Activated naive CD4-positive, alpha-beta T cell treated with Interleukin-2 at 50 U/mL for 16 hours (primary cell): ENCODE measurements at places on chromosomes 5 and 9.

DNA sequence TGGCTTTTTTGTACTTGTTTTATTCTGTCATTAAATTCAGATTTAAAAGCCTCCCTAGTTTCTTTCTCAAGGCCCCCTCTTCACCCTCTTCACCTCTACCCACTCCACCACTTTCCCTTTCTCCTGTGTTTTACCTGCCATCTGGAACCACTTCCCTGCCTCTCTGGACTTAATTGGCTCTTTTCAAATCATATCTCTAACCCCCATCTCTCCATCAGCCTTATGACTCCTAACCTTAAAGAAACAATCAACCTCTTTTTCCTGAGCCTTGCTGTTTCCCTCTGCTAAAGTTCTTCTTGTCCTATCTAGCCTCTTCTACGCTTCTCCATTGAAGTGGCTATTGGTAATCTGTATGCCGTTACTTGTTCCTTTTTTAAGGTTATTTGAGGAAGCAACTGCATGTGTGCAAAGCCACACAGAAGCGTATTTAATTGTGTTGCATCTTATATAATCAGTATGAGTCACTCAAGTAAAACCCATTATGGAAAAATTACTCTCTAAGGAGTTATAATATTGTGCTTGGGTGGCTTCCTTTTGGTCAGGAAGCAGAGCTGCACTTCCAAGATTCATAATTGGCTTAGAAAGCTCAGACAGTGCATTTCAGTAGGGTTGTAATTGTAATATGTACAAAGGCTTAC is 653.6 kb upstream of the ITGA1 start:
- DNase-seq: no peak

GRCh38 chr9:109403116-109403515 is 82.3 kb upstream of the EPB41L4B start:
- DNase-seq: no peak

DNA sequence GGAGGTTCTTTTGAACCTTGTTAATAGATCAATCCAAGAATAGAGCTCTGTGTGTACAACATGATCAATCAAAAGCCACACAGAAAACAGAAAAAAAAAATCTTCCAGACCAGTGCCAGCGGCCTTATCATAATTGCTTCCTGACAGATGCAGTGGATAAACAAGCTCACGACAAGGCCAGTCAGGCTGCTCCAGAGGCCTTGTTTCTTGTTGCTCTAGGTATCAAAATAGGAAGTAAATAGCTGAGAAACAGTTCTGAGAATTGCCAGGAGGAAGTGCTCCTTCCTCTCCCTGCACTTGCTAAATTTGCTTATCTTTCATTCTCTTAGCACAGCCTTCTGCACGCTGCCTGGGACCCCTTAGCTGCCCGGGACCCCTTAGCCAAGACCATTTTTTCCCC is 199.0 kb upstream of the TARS1 start:
- DNase-seq: no peak

DNA sequence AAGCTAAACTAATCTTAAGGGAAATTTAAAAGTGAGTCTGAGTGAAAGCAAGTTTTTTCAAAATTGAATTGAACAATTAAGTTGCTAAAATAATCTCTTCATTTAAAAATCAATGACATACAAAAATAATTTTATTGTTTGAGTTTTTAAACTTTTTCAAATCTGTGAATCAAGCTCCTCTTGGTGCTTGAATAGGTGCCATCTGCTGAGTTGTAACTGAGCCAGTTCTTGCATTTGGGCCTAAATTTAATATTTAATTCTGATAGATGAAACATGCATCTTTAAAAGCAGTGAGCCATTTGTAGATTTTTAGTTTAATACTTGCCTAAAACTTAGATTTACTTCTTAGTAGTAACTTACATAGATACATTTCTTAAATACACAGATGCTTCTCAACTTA is 31.8 kb downstream of the SPATA31D1 start:
- no peak for DNase-seq

GRCh38 chr5:7663808-7664207 is 187.1 kb downstream of the CFAP90 start:
- no peak for DNase-seq

DNA sequence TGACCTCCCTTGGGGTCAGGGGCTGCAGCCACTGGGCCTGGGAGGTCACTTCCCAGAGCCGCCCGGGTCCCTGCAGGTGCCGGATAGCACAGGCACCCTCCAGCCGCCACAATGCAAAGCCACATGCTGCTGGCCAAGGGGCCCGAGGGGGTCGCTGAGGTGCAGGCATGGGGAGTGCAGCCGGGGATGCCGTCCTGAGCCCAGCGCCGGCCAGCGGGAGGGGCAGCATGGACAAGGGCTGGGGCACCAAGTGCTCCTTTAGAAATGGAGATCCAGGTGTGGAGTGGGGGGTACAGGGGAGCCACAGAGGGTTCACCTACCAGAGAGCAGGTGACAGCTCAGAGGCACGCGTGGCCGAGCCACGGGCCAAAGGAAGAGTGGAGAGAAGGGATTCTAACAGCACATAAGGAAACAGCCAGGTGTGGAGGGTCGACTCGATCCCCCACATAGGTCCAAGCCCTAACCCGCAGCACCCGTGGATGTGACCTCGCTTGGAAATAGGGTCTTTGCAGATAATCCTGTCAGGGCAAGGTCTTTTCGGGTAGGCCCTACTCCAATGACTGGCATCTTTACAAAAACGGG is 24.7 kb downstream of the ZDHHC11B start:
- no peak for DNase-seq

GRCh38 chr9:38337181-38337580 is 55.3 kb upstream of the ALDH1B1 start:
- no peak for DNase-seq

GRCh38 chr5:106006242-106006641 is 1664.5 kb downstream of the EFNA5 start:
- DNase-seq: no peak

GRCh38 chr9:119873877-119874276 is 504.6 kb upstream of the BRINP1 start:
- DNase-seq: no peak

DNA sequence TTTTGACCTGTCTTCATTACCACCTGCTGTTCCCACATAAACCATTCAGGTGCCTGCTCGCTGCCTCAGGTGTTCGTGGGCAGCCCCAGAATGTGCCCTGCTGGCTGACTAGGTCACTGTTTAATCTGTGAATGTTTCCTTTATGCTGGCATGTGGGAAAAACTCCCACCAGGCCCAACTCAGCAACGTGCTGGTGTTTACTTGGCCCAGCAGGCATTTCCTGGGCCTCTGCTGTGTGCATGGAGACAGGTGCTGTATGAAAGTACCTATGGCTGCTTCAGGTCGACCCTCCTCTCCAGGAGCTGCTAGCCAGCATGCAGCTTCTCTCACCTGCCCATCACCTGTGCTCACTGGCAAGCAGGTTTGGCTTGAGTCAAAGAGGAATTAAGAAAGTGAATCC is 65.8 kb downstream of the RAD23B start:
- DNase-seq: no peak

DNA sequence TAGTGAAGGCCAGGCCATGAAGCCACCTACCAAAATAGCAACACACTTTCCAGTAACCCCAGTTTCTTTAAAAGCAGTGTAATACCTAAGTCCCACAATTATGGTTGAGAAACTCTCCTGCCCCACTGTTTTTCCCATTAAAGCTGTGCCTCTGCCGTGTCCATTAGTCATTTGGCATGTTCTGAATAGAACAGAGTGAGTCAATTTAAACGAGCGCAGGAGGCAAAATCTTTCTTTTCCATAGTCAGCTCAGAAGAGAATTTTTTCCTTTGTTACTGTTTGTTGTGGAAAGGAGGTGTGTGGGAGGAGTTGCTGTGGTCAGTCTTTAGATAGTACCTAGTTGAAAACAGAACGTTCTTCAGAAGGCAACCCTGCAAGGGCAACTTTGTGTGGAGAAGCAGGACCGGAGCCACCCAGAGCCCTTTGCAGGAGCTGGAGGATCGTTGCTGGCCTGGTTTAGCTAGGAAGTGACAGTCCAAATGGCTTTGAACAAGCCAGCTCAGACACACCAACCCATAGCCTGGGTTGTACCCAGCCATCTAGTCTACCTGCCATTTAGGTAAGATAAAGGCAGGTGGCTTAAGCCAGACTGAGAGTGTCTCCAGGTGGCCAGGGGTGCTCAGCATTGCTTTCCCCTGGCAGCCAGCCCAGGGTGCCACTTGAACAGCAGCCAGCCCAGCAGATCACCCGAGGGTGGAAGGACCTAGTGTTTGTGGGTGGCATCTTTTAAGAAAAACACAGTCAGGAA is 30.4 kb downstream of the GADD45G start:
- DNase-seq: no peak

- no peak for DNase-seq
Observed at GRCh38 chr9:70761139-70761670, 346.7 kb upstream of the KLF9 start.

DNA sequence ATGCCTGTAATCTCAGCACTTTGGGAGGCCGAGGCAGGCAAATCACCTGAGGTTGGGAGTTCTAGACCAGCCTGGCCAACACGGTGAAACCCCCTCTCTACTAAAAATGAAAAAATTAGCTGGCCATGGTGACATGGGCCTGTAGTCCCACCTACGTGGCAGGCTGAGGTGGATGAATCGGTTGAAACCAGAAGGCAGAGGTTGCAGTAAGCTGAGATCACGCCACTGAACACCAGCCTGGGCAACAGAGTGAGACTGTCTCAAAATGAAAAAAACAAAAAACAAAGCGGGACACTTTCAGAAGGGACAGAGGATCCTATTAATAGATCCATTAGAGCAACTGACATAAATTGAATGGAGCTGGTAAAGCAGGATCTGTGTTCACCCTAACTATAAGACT is 89.6 kb upstream of the SGCD start:
- no peak for DNase-seq

DNA sequence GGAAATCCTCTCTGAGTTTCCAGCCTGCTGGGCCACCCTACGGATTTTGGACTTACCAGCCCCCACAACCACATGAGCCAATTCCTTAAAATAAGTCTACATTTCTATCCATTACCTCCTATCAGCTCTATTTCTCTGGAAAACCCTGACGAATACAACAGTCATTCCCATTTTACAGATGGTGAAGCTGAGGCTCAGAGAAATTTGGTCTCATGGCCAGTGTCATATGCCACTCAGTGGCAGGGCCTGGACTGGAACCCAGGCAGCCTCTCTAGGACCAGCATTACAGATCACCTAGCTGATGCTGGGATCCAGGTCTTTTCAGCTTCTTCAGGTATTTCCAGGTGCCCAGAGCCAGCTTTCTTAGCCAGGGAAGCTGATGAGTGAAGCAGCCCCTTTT is 45.0 kb upstream of the SH3PXD2B start:
- DNase-seq: no peak

- DNase-seq: no peak
Observed at GRCh38 chr5:136598802-136599404, 233.6 kb upstream of the TRPC7 start.

DNA sequence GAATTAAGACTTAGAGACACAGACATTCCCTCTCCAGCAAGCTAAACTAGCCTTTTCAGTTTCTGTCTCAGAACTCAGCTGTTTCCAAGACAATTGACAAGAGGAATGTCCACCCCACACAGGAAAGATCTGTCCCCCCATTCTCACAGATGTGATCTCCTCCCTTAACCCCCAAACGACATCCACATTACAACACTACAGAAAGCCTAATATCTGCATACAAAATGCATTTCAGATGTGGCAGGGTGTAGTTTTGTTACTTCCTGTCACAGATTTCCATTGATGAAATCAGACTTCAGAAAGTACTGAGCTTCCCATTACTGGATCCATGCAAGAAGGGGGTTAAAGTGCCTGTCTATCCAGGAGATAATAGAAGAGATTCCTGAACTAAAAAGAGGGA is 2.9 kb upstream of the ARSI start:
- DNase-seq: no peak

- DNase-seq: no peak
Observed at GRCh38 chr9:5554254-5554653, 43.9 kb downstream of the PDCD1LG2 start.

GRCh38 chr5:117859176-117859575 is 1129.2 kb downstream of the DTWD2 start:
- DNase-seq: no peak

GRCh38 chr9:113746486-113746885 is 129.6 kb upstream of the ZNF618 start:
- no peak for DNase-seq

DNA sequence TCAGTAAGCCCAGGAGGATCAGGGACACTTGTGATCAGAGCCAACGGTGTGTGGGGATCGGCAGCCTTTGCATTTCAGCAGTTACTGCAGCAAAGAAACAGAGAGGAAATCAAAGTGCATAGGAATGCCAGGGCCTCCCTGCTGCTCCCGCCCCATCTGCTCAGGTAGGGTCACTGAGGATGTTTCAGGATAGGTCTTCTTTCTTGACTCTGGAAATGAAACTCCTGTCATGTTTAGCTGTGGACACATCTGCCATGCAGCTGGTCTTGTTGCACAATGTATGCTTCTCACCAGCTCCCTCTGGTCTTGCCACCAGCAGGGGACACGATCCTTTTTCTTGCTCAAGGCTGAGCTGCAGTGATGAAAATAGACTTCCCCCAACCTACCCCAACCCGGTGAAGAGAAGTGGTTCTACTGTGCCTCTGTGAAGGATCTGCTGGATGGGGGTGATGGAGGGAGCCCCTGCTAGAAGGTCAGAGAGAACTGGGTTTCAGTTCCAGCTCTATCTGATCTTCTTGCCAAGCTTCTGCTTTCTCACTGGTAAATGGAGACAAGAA is 185.2 kb upstream of the KLF4 start:
- no peak for DNase-seq

DNA sequence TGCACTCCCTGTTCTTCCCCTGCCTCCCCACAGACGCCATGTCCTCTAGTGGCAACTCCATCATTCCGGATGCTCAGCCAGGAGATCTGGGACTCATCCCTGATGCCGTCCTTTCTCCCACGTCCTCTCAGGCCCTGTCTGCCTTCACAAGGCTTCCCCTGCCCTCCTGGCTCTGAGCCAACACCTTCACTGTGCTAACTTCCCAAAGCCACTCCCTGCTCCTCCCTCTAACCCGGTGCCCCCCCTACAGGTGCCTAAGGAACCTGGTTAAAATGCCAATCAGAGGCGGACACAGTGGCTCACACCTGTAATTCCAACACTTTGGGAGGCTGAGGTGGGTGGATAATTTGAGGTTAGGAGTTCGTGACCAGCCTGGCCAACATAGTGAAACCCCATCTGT is 67.6 kb downstream of the LMX1B start:
- DNase-seq: no peak

DNA sequence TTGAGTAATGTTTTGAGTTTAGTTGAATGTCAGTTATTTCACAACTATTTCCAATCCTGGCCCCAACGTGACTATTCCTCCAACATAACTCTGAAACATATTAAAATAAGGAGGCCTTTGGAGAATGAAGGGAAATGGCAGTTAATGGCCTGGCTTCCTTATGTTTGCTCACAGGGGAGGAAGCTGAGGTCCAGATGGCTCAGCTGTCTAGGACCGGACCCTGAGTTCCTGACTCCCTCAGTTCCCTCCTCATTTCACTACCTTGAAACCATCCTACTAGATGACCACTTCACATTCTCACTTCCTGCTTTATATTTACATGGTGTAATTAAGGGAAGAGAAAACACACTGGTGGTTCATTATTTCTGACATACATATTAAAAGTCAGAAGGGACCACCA is 6.6 kb downstream of the OTULINL start:
- DNase-seq: no peak

- no peak for DNase-seq
Observed at GRCh38 chr5:79961716-79962574, 29.1 kb downstream of the MTX3 start.

GRCh38 chr5:109161914-109162683 is 247.7 kb downstream of the PJA2 start:
- no peak for DNase-seq

- DNase-seq: no peak
Observed at GRCh38 chr5:129906177-129906887, 2.1 kb downstream of the CHSY3 start.
